ENCODE measurements at places on chromosomes 13 and 19. TPM values are rescaled to one million over a fixed set of nuclear protein-coding genes. Genes with fewer than 3 reads are reported as not detected.

- no peaks in the 10 kb centered on the region for H3K4me1 ChIP-seq
- no peak overlapping the region for H3K4me3 ChIP-seq
- no peak for DNase-seq
- H3K27me3 ChIP-seq = no peaks in the 10 kb centered on the region
Observed at GRCh38 chr13:110468986-110469495, 92.5 kb downstream of the RAB20 start.

DNA sequence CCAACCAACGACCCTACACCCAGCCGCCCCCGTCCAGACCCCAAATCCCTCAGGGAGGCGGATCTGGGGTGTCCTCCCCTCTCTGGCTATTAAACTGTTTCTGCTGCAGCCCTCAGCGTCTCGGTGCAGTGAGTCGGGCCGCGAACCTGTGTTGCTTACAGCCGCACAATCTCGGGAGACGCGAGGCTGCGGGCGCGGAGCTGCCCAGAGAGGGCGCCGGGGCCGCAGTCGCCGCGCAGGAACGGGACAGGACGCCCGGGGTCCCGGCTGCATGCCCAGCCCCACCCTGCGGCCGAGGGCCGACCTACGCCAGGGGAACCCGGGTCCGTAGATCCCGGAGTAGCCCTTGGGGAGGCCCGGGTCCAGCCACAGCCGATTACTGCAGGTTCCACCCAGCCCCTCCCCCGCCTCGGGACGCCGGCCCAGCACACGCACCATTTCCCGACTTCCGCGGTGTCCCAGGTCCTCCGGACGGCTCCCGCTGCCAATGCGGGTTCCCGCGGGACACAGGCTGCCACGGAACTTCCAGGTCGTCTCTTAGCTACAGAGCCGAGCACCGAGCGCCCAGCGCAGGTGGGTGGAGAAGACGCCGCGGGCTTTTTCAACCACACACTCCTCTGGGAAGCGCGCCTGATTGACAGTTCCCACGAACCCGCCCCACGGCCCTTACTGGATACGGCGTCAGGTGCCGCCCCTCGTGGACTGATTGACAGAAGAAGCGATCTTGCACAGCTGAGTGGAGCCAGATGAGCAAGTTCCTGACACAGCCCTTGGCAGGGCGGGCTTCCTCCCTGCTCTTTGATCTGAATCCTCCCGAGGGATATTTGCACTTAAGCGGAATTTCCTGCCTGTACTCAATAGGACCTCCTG is at the start of gene ZNF799:
ZNF799 (minus strand) TSS at position 639 of the 870 bp plus-strand sequence; CDS start at position 438, 201 bp downstream.
- no peaks in the 10 kb centered on the region for H3K27me3 ChIP-seq
- H3K27ac ChIP-seq = peak within 1 kb of the TSS; percentile 98
- H3K4me3 ChIP-seq = peak within 1 kb of the TSS; percentile 93
- peaks cover 11% of the 10 kb centered on the region for H3K36me3 ChIP-seq
- DNase-seq = peak; percentile 84

Gene WDR88
- total RNA-seq = not detected

GRCh38 chr19:42282819-42283187 is 13.8 kb downstream of the CIC start:
- no peaks in the 10 kb centered on the region for H3K36me3 ChIP-seq
- H3K27me3 ChIP-seq = no peaks in the 10 kb centered on the region
- H3K27ac ChIP-seq = no peak overlapping the region

Gene RNF113B
- not detected for total RNA-seq

GRCh38 chr13:29568731-29569130 is 26.8 kb downstream of the SLC7A1 start:
- H3K27ac ChIP-seq = no peak overlapping the region
- peaks cover 18% of the 10 kb centered on the region for H3K4me1 ChIP-seq
- no peak overlapping the region for H3K4me3 ChIP-seq
- no peak for DNase-seq

Gene SLC10A2
- total RNA-seq = not detected

DNA sequence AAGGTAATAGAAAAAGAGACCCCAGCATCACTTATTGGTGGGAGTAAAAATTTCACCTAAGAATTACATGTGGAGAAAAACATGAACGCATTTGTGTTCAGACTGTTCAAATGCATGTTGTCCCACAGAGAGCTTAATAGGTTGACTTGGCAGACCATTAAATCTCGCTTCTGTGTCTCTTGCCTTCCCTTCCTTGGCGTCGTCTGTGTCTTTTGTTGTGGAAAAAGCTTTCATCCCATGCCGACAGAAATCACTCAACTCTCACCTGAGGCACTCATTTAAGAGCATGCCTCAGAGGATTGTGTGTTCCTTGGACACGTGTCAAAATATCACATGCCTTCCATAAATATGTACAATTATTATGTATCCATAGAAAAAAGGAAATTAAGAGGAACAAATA is 24.4 kb upstream of the CACNA1A start:
- no peak overlapping the region for H3K27ac ChIP-seq
- no peak for DNase-seq
- H3K27me3 ChIP-seq = peaks cover 21% of the 10 kb centered on the region
- no peaks in the 10 kb centered on the region for H3K36me3 ChIP-seq

GRCh38 chr13:110042253-110042950 is 256.0 kb upstream of the IRS2 start:
- DNase-seq = no peak
- no peaks in the 10 kb centered on the region for H3K4me1 ChIP-seq
- H3K27me3 ChIP-seq = peaks cover 14% of the 10 kb centered on the region

DNA sequence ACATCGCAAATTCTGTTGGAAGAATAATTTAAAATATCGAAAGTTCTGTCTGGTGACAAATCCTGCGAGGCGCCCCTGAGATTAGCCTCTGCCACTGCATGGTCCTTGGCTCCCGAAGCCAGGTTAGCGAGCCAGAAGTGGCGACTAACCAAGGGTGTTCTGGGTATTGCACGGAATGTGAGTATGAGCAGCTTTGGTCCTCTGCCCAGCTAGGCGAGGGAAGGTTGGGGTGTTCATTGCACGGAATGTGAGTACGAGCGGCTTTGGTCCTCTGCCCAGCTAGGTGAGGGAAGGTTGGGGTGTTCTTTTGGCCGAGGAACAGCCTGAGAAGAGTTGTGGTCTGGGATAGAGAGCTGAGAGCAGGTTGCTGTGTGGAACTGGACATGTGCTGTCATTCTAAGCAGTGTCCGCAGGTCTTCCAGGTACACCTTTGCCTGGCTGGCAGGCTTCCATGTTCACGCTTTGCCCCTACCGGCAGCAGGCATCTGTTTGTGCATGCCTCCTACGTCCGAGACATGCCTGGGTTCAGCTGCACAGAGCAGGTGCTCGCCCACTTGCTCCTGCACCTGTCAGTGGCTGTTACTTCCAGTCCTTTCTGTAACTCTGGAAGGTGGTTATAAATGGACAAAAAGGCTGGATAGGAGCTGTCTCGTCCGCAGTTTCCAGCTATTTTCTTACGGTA is 18.3 kb upstream of the TEX29 start:
- peaks cover 34% of the 10 kb centered on the region for H3K36me3 ChIP-seq
- no peak overlapping the region for H3K4me3 ChIP-seq
- DNase-seq = no peak
- H3K4me1 ChIP-seq = no peaks in the 10 kb centered on the region
- no peaks in the 10 kb centered on the region for H3K27me3 ChIP-seq
